ENCODE measurements at places on chromosomes 13 and 19. TPM values are rescaled to one million over a fixed set of nuclear protein-coding genes. Genes with fewer than 3 reads are reported as not detected.

GRCh38 chr19:55460670-55461258, 678 bp downstream of the ISOC2 start:
- no peak for DNase-seq

ZBTB32 gene
- total RNA-seq, result not detected

- no peak for DNase-seq
Observed at GRCh38 chr19:7930765-7931164, 4.8 kb upstream of the CTXN1 start.

- no peak for DNase-seq
Observed at GRCh38 chr13:36445891-36446351, 13.6 kb downstream of the CCNA1 start.

- DNase-seq, result no peak
Observed at GRCh38 chr13:105365831-105366230, 1169.6 kb downstream of the EFNB2 start.

STARD13 gene
- total RNA-seq, result 59.7 TPM

ABCC4 gene
- total RNA-seq, result 6.1 TPM

DNA sequence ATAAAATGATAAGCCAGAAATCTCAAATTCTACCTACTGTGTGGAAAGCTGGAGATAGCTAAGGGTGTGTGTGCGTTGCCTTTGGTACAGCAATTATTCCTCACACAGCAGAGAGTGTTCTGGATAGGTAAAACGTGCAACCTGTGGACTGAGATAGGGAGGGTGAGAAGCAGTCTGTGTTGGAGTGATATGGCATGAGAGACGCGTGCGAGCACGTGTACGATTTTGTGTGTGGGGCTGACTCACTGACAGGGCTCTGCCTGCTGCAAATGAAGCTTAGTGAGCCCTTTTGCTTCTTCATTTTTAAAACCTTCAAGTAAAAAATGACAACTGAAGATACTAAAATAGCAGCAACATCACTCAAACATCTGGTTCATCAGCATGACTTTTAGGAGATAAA, 35.7 kb upstream of the SLC10A2 start:
- DNase-seq, result no peak

GRCh38 chr19:1582201-1582600, 10.5 kb downstream of the MBD3 start:
- no peak for DNase-seq

- no peak for DNase-seq
Observed at GRCh38 chr19:55251341-55252081, 7.3 kb downstream of the PPP6R1 start.

DNA sequence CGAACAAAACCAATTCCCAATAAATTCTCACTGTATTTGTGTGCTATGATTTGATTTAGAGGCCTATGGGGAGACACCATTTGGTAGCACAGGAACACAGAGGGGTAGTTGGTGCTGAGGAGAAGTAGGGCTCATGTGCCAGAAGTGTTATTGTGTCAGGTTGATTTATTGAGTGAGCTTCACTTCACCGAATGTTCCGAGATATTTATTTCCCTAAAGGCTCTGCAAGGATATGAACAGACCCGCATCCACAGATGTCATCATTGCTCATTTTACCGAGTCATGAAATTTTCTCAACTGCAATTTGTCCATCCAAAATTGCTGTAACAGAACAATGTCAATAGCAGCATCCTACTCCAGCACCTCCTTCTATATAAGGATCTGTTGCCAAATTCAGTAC, 69.5 kb downstream of the DACH1 start:
- DNase-seq, result no peak

ERFL gene
- 2.7 TPM for total RNA-seq

DNA sequence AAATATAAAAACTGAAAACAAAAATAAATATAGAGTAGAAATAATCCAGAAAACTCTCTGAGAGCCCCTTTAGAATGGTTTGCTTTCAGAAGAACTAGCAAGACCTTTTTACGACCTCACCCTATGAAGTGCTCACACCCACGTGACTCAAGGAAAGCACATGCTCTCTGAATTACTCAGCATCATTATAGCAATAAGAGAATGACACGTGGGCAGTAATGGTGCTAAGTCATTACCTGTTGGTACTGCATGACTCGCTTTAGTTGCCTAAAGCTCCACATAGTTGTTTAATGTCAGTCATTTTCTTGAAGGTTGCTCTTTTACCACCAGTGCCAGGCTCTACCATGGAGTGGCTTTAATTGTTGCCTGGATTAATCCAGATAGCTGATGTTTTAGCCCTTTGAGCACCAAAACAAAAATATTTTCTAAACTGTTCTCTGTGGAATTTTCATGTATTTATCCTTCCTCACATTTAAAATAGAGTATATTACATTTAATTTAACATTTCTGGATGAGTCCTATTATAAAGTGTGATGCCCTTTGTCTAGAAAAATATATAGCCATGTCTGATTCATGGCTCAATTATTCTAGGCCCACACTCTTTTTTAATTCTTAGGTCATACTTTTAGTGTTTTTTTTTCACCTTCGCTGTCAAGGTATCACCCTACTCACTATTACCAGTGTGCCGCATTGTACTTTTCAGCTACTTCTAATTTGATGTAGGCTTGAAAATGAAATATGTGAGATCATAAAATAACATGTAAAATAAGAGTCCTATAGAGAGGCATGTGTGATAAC, 56.8 kb downstream of the THSD1 start:
- DNase-seq, result no peak

GRCh38 chr13:113080361-113080831, 25.2 kb upstream of the F7 start:
- no peak for DNase-seq

ATP4B gene
- total RNA-seq, result not detected

GRCh38 chr13:44197791-44198770, 175.5 kb upstream of the SERP2 start:
- DNase-seq, result no peak

GRCh38 chr13:18978447-18978846, 203.2 kb downstream of the TUBA3C start:
- DNase-seq, result no peak

ZNF723 gene
- not detected for total RNA-seq

GRCh38 chr13:72960541-72960940, 98.3 kb upstream of the KLF5 start:
- DNase-seq, result no peak

DNA sequence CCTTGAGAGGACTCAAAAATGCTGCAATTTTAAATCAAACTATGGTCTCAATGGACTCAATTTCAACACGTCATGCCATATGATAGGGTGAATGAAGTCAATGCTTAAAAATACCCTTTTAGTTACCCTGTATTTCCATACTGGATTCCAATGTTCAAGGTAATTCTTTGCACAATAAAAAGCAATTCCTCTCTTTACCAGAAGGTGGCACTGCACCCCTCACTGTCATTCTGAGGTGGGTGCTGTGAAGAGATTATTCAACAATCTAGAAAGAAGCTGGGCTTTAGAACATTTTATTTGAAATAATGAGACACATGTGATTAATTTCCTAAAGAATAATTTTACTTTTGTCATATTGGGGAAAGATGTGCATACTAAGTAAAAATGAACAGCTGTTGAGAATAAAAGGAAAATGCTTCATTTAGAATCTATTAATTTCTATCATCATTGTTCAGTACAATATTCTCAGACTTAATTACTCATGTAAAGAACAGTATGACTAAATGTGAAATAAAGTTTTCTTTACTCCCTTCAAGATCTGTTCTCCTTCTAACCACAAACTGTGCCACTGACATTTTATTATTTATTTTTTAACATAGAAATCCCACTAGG, 789.1 kb downstream of the GPC5 start:
- no peak for DNase-seq

ABHD17A gene
- 112 TPM for total RNA-seq

DNA sequence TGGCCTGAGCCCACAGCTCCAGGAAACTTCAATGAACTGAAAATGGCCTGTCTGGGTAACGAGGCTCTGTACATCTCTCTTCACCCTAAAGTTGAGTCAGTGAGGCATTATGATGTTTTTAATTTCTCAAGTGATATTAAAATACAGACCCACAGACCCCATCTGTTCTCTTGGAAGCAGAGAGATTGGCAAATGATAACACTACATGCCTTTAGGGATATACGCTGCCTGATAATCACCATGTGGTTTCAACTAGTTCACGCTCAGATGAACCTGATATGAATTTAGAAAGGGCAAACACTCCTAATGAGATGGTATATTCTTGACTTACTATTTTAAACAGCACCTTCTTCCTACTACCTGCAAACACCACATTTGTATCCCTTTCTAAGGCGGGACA, 127.5 kb downstream of the RFC3 start:
- DNase-seq, result no peak

DNA sequence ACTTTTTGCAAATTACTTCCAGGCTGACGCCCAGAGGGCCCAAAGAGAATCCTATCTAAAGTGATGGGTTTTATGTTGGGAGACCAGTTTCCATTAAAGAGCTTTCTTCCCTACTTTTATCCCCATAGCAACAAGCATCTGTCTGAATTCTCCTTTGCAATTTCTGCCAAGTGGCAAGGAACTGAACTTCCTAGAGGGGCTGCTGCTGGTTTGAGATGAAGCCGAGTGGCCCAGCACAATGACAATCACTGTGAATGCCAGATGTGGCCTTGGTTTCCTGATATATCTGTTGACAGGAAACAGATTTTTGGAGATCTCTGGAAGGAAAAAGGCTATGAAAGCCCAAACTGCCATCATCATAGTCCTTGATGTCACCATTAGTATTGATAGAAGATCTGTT, 198.6 kb downstream of the OXGR1 start:
- no peak for DNase-seq

LGI4 gene
- 87.5 TPM for total RNA-seq

GRCh38 chr13:44437356-44438233, 64.0 kb downstream of the SERP2 start:
- DNase-seq, result no peak

- no peak for DNase-seq
Observed at GRCh38 chr13:36447501-36447900, 15.2 kb downstream of the CCNA1 start.

Measured in dorsolateral prefrontal cortex (tissue), 122 donors.